ENCODE measurements at places on chromosomes 11 and 22.
A peak's percentile ranks its signal among the peaks of the same experiment; 100 is the strongest.

GRCh38 chr22:25748140-25748539, 6.2 kb downstream of the MYO18B start:
- no peak for DNase-seq

- DNase-seq = peak; percentile 66
Observed at GRCh38 chr11:17298302-17298701, 21.8 kb downstream of the NUCB2 start.

GRCh38 chr11:65321828-65322485, 7.3 kb downstream of the CDC42EP2 start:
- DNase-seq = no peak

DNA sequence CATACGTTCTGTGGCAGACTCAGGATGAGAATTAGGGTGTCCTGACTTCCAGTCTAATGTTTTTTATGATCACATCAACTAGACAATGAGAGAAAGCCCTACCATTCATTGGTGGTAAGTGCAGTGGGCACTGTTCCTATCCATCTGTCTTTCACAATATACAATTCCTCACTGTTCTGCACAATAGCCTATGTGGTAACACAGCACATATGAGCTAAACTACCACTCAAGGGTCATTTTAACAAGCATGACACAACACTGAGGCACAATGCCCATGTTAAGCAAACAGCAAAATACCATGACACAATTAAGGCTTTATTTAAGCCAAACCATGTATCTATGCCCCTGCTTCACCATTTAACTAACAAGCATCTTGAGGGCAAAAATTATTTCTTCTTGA, 52.3 kb downstream of the SIK3 start:
- DNase-seq = no peak

DNA sequence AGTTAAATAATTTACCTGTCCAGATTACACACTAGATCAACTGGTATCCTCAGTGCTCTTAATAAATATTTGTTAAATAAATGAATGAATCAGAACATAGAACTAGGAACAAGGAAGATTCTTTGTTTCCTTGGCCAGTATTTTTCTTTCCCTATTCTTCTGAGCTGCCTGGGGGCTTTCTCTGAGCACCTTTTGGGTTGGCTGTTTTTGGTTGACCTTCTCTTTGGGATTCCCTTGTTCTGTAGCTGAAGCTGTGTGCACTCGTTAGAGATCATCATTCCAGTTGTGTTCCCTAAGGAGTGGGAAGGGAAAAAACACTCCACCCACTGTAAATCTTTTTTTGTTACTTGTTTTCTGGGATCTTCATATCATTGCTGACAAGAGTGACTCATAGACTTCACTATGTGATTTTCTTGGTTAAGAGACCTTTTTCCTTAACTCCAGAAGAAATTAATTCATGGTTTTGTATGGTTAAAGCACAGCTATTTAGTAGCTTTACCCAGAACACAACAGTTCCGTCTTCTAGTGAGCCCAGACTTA, 84.3 kb downstream of the STIM1 start:
- no peak for DNase-seq

DNA sequence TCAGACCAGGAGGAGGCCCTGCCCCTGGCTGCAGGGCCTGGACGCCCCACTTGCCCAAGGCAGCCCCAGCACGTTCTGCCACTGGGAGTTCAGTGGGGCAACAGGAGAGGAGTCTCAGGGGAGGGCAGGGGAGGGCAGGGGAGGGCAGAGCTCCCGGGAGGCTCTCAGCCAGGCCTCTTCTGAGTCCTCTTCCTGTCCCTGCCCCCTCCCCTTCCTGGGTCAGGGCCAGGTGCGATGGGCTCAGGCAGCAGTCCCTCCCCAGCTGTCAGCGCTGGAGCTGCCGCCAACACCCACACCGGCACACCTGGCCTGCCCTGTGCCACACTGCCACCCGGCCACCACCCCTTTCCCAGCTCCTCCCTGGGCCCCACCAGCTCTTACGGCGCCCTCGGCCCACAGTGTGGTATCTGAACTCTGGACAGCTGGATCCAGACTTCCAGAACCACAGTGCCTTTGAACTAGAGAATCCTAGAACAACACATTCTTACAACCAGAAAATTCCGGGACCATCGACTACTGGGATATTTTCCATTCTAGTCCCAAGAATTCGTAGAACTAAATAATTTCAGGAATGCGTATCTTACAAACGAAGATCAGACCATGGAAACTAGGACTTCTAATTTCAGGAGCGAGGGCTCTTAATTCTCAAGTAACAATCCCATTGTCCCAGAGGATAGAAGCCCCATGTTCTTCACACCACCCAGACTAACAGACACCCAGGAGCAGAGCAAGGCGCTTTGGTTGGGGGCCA, 21.8 kb downstream of the RPL3 start:
- no peak for DNase-seq

DNA sequence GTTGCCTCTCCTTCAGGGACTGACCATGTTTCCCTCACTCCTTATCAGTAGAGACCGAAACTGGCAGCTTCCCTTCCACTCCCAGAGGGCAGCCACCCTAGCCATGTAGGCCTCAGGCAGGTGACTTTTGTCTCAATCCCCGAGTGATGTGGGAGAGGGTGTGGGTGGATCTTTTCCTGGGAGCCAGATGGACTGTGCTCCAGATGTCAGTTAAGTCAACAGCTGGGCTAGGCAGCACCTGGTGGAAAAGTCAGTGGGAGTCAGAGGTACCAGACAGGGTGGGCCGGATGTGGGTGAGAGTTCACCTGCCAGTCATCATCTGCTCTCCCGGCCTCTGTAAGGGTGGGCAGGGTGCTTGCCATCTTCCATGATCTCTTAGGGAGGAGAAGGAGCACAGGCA, 1.9 kb downstream of the BANF1 start:
- no peak for DNase-seq
